Hippocampal formation (tissue), 2 donors: ENCODE measurements at places on chromosomes 5 and 9.

- no peak for DNase-seq
These were observed 26.0 kb downstream of the GAS1 start for GRCh38 chr9:86921151-86921923.

DNA sequence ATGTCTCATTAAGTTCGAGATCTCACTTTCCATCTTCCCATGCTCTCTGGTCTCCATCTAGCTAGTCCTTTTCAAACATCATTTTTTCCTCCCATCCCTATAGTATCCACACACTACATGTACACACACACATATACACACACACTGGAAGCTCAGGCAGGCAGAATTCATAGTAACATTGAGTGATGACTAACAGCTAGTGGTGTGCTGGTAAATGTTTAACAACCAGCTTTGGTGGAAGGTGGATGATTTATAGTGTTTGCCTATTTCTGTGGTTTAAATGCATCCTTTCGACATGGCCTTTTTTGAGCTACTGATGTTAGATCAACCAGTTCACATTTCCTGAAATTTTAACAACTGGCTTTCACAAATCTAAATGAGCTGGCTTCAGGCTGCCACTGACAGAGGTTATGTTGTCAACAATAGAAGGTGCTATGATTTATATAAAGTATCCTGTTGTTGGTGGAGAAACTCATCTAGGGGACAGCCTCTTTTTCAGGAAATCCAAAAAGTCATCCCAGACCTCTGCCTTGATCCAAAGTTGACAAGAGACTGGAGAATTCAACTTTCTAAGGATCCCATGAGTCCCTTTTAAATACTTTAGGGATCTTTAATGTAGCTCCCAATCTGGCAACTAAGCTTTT is 117.8 kb downstream of the CCDC192 start:
- no peak for DNase-seq

- DNase-seq: no peak
These were observed 518.3 kb upstream of the ITGA1 start for GRCh38 chr5:52269401-52269800.

GRCh38 chr5:81629986-81630385 is 120.9 kb downstream of the SSBP2 start:
- DNase-seq: no peak

GRCh38 chr5:56898213-56898612 is 11.2 kb upstream of the SETD9 start:
- no peak for DNase-seq

- DNase-seq: peak; percentile 13
These were observed 213.3 kb upstream of the TUSC1 start for GRCh38 chr9:25891527-25891926.

DNA sequence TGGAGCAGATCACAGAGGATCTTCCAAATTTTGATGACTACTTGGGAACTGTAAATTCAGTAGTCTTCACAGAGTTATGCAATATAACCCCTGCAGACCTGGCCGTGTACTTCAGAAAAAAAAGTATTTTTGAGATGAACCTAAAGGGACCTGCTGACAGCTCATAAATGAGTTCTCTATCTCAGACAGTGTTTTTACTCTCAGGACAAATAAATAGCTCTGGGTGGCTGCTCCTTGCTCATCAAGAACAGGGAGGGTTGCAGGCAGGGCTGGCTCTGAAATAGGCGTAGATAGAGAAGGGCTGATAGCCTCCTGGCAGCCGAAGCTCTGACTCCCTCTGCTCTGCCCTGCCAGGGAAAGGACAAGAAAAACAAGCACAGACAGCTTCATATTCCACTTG is 64.8 kb downstream of the PLAC8L1 start:
- no peak for DNase-seq

DNA sequence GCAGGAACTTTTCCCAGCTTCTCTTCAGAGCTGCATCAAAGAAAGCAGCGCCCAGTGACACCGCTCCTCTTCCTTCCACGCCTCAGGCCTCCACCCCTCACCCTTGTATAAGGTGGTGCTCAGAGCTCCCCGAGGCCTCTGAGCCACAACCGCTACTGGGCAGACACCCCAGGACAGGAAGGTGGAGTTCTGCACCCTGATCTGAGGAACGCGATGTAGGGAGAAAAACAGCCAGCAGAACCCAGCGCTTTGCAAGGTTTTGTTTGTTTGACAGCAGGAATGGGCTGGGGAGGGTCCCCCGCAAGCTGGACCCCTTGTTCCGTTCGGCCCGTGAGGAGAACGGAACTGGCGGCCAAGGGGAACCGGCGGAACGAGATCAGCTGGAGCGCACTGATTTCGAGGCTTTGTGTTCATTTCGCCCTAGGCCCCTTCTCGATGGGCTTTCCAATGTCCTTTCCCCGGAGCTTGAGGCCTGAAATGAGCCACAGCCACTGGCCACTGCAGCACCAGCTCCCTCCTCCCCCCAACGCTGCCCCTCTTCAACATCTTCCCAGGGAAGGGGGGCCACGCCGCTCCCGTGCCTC is 4.1 kb downstream of the EDF1 start:
- DNase-seq: no peak

DNA sequence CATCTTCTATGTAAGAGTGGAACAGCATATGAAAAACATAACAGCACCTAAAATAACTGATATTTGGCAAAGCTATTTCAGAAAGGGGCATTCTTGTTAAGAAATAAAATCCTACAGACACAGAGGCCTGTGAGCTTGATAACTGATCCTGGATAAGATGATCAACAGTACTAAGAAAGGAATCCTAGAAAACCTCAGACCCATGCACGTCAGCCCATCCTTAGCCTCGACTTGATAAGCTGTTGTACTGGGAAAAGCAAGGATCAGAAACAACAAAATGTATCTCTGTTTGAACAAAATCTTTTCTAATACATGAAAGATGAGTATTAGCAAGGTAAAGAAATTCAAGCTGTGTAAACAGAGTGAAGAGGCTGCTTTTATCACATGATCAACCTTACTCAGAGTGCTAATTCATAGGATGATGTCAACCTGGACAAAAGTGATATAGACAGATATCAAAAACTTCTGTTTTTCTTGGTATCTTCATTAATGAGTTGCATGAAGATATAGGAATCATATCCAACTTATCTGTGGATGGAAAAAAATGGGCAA is 15.2 kb downstream of the LIFR start:
- DNase-seq: no peak

DNA sequence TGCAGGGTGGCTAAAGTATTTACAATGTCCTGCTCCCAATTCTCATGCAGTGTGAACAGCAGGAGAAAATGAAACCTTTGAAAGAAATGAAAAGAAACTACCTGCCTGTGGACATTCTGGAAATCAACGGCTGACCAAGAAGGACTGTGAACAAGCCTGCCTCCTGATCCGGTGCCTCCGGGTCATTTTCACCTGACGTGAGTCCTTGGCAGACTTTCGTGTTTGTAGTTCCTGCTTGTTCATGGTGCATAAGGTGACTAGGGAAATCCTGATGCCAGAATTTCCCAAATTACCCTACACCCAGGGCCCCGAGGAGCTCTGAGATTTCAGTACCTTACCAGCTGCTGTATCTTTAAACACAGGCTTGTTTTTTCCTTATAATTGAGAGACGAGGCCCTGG is 317.5 kb downstream of the TLE1 start:
- DNase-seq: no peak

- no peak for DNase-seq
These were observed 42.4 kb downstream of the PAX5 start for GRCh38 chr9:36991516-36992134.

DNA sequence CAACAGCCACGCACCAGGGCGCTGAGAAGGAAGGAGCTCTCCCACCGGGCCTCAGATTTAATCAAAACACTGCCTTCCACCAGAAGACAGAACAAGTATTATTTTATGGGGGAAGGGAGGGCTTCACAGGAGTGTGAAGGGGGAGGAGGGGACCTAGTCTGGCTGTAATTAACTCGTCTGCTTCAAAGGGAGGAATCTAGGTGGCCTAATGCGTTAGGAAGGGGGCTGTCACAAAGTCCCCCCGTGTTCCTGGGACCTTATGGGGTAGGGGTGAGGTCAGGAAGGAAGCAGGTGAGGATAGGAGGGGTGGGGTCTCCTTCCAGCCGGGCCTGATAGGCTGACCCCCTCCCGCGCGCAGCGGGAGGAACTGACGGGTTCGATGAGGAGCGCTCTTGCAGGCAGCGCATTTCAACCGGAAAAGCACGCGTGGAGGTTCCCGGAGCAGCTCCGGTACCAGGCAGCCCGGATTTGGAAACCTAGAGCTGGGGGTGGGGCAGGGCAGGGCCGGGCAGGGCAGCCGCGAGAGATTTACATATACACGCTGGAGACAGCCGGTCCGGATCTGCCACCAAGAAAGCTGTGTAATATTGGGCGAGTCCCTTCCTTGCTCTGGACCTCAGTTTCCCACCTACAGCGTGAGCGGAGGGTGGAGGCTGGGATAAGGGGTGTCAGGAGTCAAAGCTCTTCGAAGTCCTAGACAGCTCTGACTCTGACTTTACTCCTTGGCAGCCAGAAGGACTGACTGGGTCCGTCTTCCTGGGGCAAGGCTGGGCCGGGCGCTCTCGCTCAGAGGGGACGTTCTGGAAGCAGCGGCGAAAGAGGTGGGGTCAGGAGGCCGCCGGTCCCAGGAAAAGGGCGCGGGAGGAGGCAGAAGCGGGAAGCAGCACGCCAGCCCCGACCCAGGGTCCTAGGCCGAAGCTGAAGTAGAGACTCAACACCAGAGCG is 1.8 kb downstream of the SHB start:
- peak; percentile 18 for DNase-seq

GRCh38 chr5:132873119-132873929 is at the start of gene LEAP2:
LEAP2 (plus strand) TSS chr5:132873668; CDS start chr5:132873695, 27 bp downstream.
- DNase-seq: no peak

DNA sequence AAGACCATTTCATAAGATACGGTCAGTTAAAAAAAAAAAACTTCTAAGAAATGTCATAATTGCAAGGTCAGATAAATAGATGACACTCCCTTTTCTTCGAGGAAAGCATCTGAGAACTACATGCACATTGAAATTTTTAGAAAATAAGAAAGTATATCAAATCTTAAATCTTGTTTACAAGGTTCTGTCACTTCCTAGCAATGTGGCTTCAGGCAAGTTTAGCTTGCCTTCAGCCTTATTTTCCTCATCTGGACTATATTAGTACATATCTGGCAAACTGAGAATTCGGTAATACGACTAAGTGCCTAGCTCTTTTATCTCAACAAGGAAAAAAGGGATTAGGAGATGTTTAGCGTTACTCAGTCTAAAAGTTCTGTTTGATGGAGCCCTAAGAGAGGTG is 32.5 kb upstream of the OR2K2 start:
- no peak for DNase-seq

- DNase-seq: no peak
These were observed 54.8 kb upstream of the ANGPTL2 start for GRCh38 chr9:127177231-127177630.

- DNase-seq: no peak
These were observed 101.0 kb upstream of the DMAC1 start for GRCh38 chr9:7900541-7900940.

- no peak for DNase-seq
These were observed 126.4 kb upstream of the ZNF366 start for GRCh38 chr5:72633649-72634048.

GRCh38 chr9:922731-923130 is 53.7 kb upstream of the DMRT3 start:
- no peak for DNase-seq

- no peak for DNase-seq
These were observed 393.0 kb downstream of the CDH12 start for GRCh38 chr5:22460189-22460588.

DNA sequence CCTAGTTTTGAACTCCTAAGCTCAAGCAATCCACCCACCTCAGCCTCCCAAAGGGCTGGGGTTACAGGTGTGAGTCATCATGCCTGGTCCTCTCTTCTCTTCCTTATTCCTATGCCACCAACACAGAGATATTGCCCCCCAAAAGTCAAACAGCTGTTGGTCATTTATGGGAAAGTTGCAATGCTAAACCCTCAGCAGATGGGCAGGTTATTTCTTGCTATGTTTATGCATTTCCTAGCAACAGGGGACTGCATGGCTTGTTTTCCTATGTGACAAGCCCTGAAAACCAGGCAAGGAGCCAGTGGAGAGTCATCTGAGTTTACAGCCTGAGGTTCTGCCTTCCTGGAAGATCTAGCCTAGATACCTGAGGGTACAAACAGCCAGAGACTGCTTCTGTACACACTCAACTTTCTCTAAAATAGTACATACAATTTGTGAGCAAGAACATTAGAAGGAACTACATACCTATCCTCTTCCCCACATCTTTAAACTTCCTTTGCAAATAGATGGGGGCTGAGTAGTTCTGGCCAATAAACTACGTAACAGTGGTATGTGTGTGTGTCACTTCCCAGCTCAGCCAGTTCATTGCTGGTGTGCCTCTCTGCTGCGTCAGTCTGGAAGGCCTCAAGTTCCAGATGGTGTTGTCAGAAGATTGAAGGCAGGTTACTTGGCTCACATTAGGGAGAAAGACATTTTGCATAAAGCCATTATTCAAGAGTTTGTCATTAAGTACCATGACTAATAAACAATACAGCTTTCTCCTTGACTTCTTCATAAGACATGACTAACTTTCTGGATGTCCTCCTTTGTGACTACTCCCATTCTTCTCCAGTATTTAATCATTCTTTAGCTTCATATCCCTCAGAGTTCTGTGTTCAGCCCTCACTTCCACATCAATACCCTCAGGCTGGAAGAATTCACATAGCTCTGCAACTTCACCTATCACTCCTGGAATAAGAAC is 65.3 kb downstream of the CSNK1A1 start:
- no peak for DNase-seq

- DNase-seq: no peak
These were observed 1110.2 kb downstream of the TAF11L14 start for GRCh38 chr5:18744441-18744840.

DNA sequence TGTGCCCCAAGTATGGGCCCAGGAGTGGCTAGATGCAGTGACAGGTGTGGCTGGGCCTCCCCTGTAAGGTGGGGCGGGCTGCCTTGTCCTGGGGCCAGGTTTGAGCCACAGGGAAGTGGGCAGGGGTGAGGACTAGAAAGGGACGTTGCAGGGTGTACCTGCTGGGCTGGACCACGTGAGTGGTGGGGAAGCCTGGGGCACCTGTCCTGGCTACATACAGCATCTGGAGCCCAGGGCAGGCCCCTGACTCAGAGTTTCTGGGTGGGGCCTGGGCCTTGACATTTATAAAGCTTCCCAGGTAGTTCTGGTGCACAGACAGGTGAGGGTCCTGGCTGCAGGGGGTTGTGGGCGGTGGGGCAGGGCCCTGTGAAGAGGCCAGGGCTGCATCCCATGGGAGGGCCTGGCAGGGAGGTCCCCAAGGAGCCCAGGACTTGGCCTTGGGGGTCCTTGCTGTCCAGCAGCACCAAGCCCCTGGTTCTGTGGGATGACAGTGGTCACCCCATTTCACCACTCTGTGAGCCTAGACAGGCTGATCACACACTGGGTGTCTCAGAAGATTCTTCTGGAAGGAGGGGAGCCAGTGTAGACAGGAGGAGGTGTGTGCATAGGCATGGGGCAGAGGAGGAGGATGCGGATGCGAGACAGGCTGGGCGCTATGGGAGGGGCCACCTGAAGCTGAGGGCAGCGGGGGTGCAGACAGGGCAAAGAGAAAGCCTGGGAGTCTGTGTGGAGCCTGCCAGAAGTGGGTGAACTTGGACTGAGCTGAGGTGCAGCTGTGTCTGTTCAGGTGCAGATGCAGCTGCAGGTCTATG is 94.0 kb downstream of the PHF2 start:
- no peak for DNase-seq

GRCh38 chr5:132388244-132389050 is 18.9 kb downstream of the SLC22A5 start:
- DNase-seq: no peak

GRCh38 chr5:129664336-129664937 is 83.5 kb upstream of the MINAR2 start:
- no peak for DNase-seq

GRCh38 chr9:35308316-35308715 is 146.5 kb downstream of the UNC13B start:
- DNase-seq: no peak
